Activated T-cell treated with anti-CD3 and anti-CD28 coated beads for 24 hours (primary cell): ENCODE measurements at places on chromosomes 6 and 20.

DNA sequence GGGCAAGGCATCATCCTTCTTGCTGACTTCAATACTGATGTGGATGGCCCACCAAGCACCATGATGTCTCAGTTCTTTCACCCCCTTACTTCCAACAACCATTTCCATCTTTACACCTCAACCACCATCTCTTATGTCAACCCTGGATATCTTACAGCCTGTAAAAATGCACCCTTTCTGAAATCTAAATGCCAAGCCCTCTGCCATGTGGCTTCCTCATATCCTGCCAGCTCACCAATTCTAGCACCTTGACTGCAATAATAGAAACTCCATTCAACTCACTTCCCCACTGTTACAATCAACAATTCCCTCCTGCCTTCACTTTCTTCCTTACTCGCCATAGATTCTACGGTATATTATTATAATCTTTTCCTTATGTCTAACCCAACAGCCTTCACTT, 57.9 kb downstream of the LY86 start:
- DNase-seq: no peak

- DNase-seq: no peak
Observed at GRCh38 chr20:25369971-25370370, 20.7 kb downstream of the ABHD12 start.

DNA sequence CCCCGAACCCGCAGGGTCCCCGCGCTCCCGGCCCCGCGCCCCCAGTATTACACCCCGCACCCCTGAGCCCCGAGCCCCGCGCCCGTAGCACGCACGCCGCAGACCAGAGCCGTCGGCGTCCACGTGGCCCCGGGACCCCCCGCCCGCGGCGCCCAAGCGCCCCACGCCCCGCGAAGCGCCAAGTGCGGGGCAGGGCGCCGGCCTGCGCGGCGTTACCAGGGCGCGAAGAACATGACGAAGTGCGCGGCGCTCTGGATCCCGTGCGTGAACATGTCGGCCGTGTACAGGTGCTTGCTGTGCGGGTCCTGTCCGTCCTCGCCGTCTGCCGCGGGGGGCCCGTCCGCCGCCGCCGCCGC, 312 bp downstream of the TXNDC5 start:
- DNase-seq: no peak

- no peak for DNase-seq
Observed at GRCh38 chr6:169689287-169689686, 12.5 kb downstream of the WDR27 start.

DNA sequence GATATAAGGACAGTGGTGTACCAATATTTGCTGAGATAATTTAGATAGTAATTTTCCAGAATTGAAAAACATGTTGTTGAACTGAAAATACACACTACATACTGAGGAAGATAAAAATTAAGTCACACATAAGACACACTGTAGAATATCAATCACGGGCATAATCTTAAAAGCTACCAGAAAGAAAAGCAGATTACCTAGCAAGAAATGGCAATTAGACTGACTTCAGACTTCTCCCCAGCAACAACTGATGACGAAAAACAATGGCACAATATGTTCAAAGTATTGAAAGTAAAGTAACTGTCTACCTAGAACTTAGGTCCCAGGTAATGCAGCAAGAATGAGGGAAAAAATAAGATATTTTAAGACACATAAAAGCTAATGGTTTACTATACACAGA, 46.5 kb downstream of the NOL7 start:
- no peak for DNase-seq

DNA sequence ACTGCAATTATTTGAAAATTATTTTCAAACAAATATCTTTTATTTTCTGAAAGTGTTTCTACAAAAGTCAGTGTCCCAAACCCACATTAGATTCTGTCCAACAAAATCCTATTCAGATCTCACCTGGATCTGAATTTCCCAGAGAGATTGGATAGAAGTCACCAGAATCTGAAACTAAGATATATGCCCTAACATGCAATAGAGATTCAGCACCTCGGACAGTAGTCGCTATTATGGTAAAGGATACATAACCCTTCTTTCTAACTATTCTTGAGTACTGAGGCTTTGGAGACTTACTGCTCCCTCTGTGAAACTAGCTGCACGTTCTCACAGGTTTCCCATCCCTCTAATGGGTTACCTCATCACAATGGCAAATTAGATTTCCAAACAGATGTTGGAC, 151.4 kb downstream of the ID4 start:
- no peak for DNase-seq

DNA sequence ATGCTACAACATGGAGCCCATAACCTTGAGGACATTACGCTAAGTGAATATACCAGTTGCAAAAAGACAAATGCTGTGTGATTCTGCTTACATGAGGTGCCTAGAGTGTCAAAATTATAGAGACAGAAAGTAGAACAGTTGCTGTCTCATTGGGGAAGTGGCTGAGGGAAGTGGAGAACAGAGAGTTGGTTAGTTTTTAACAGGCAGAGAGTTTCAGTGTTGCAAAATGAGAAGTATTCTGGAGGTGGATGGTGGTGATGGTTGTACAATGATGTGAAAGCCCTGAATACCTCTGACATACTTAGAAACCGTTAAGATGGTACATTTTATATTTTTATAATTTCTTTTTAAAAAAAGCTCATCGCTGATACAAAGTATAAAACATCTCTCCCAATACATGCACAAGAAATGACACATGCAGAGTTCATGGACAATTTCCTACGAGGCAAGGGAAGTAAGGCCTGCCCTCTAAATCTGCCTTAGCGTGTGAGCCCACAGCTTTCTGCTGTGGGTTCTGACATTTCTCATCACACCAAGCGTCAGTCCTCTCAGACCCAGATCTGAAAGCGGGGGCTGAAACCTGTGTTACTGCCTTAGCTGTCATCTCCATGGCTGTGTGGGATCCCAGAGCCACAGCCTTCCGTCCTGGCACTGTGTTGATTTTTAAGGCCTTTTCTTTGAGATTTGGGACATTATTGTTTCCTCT, 126.0 kb downstream of the RNASET2 start:
- no peak for DNase-seq

- DNase-seq: no peak
Observed at GRCh38 chr6:170284866-170285469, 5.9 kb downstream of the DLL1 start.

GRCh38 chr6:15250187-15251168, 4.6 kb downstream of the JARID2 start:
- no peak for DNase-seq

DNA sequence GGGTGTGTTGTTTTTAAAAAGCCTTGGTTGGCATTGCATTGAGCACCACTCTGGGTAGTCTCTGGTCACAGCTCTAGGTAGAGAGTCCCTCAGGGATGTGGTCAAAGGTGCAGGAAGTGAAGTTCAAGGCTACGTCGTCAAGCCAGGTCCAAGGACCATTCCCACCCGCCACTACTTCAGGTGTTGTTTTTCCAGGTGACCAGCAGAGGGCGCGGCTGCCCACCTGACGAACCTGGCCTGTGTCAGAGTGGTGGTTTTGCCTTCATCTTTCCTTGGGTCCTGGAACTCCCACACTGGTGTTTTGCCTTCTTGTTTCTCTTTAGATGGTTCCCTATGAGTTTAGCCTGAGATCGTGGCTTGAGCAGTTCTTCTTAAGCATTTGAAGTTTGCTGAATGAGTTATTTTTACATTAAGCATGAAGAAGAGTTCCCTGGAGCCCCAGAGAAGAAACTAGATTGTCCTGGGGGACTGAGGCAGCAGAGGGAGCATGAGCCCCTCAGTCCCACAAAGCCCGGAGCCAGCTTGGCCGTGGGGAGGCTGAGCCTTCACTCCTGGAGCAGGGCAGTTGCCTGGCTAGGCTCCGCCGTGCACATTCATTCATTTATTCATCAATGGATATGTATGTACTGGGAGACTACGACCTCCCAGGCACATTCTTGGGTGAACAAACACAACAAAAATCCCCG, 5.6 kb upstream of the PHACTR3 start:
- peak; percentile 2 for DNase-seq

- DNase-seq: no peak
Observed at GRCh38 chr20:14481863-14482262, 144.5 kb upstream of the FLRT3 start.

- no peak for DNase-seq
Observed at GRCh38 chr6:40986364-40986763, 52.7 kb downstream of the UNC5CL start.

DNA sequence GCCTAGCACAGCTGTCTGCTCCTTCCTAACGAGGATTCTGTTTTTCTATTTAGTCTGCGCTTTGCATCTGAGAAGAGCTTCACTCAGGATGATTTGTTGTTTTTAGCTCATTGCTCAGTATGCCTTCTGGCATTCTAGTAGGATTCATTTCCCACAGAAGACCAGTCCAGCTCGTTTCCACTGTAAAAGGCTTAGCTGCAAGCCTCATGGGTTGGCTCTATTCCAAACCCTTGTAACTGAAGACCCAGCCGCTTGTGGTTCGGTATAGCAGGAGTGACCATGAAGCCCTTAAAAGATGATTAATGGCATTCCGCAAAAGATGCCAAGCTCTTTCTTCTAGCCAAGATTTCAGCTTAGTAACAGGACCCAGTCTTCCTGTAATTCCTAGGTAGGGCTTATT, 7.2 kb downstream of the ADGRF1 start:
- no peak for DNase-seq

- DNase-seq: no peak
Observed at GRCh38 chr20:8858181-8858787, 210.6 kb upstream of the PLCB4 start.

- no peak for DNase-seq
Observed at GRCh38 chr6:105102186-105102585, 77.6 kb downstream of the POPDC3 start.

DNA sequence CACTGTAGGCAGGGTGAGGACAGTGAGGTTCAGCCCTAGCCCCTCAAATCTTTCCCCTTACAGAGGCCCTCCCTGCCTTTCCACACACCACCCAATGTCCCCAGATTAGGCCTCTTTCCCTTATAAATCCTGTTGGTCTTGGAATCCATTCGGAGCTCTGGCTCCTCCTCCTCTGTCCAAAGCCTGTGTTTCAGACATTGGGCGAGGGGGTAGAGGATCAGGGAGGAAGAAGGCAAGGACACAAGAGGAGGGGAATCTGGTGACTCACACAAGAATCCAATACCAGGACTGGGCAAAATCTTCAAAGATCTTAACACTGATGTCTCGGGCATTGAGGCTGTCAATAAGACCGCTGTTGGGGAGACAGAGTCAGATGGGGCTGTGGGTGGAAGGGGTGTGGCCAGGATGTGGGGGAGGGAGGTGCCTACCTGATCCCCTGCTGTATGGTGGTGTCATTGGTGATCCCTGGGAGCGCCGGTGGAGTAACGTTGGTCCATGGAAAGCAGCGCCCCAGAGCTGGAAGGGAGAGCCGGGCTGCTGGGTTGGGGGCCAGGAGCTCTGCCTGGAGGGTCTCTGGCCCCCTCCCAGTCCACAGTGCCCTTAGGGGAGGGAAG, 7.6 kb downstream of the SLC44A4 start:
- no peak for DNase-seq

DNA sequence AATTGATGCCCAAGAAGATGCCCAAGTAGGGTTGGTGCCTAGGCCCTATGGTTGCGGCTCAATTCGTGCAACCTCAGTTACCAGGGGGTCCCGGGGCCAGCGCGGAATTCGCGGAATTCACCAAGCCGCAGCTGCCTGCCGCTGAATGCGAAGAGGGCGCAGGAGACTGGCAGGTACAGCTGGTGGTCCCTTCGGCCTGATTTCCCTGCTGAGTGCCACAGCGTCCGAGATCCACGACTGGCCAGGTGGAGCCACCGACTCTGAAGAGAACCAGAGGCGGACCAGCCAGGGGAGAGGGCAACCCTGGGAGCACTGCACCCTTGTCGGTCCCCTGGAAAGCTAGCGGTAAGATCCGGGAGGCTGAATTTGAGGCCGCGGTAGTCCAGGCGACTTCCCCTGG, 6.8 kb upstream of the TFAP2D start:
- DNase-seq: no peak

- DNase-seq: no peak
Observed at GRCh38 chr20:46023999-46024398, 5.0 kb upstream of the SLC12A5 start.

DNA sequence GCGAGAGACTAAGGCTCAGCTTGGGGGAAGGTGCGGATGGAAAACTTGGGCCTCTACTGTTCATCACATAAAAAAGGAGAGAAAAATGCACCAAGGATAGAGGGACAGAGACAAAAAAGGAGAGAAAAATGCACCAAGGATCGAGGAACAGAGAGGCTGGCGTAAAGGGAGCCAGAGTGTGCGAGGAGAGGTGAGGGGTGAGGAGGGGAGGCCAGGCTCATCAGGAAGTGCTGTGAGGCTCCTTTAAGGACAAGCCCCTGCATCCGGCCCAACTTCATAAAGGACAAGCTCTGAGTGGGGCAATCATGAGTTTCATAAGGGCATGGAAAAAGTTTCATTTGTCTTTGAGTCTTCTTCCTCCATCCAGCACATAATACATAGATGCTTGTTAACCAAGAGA, 117.2 kb upstream of the NXT1 start:
- no peak for DNase-seq

GRCh38 chr20:23988561-23988960, at the start of gene GGTLC1:
TSS of gene GGTLC1 (minus strand) at chr20:23988779. CDS start at chr20:23986611, 2,168 bp downstream.
- no peak for DNase-seq

DNA sequence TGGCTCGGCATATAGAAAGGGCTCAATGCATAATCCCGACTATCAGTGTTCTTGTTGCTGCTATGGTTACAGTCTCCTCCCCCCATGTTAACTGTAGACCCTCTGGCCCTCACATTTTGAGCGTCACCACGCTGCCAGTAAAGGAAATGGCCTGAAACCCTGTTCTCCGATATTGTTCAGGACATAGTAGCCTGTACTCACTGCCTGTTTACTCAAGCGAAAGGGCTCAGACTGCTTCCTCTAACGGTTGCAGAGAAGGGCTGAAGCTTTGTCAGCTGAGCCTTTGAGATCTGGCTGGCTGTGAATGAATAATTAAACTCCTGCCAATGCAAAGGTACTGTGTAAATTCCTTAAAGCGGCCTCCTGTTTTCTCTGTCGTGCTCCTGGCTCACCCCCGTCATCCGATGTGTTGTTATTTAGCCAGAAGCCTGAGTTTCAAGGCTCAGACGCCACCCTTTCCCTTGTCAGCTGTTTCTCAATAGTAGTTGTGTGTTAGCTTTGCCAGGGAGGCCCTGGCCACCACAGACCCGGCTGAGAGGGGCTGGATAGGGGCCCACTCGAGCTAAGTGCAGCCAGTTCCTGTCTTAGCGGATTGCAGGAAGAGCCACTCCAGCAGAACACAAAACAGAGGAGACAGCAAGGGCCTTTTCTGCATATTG, 31.2 kb upstream of the RALGAPA2 start:
- no peak for DNase-seq

- peak; percentile 44 for DNase-seq
Observed at GRCh38 chr20:25090492-25091429, 8.8 kb upstream of the VSX1 start.

GRCh38 chr6:118787724-118788423, 106.1 kb upstream of the ASF1A start:
- DNase-seq: no peak

GRCh38 chr20:39602649-39603048, 640.5 kb downstream of the DHX35 start:
- no peak for DNase-seq

- DNase-seq: no peak
Observed at GRCh38 chr6:159831373-159831679, 31.2 kb downstream of the PNLDC1 start.
